ENCODE measurements at places on chromosomes 1 and 21.

DNA sequence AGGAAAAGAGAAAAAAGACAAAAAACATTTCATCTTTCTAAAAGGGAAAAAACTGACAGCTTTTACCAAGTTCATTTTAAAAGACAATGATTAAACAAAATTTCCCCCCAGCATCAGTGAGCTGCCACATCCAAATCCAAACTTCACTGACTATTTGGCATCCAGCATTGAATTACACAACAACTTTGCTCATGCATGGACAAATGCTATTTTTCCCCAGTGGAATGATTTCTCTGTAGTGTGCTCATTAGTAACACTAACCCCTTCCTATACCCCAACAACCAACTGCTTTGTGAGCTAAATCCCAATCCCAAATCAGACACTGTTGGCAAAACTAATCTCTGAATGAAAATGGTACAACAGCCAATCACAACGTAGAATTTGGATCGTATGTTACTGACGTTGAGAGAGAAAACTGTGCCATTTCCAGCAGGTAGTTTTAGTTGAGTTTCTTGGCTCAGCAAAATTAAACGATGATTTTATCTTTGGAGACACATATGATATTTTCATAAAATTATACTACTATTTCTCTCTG lies 37.9 kb downstream of the PIK3R3 start:
- no peak for DNase-seq

DNA sequence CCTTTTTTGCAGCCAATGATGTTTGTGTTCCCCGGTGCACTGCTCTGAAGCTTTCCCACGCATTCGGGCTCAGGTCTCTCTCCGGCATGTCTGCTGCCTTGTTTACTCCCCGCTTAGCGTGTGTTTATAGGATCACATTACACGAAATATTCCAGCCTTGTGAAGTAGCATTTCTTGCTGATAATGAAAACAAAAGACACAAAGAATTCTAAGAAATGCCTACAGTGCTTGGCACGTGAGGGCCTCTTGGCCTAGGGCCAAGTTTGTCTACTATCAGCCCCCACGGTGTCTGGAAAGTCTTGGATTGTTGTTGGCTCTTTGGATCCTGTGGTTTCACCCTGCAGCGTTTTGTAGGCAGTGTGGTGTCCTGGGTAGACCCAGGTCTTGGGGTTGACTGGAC lies 11.2 kb upstream of the GSTM4 start:
- no peak for DNase-seq

- DNase-seq, result no peak
Observed at GRCh38 chr1:98981917-98982513, 22.6 kb downstream of the PLPPR5 start.

DNA sequence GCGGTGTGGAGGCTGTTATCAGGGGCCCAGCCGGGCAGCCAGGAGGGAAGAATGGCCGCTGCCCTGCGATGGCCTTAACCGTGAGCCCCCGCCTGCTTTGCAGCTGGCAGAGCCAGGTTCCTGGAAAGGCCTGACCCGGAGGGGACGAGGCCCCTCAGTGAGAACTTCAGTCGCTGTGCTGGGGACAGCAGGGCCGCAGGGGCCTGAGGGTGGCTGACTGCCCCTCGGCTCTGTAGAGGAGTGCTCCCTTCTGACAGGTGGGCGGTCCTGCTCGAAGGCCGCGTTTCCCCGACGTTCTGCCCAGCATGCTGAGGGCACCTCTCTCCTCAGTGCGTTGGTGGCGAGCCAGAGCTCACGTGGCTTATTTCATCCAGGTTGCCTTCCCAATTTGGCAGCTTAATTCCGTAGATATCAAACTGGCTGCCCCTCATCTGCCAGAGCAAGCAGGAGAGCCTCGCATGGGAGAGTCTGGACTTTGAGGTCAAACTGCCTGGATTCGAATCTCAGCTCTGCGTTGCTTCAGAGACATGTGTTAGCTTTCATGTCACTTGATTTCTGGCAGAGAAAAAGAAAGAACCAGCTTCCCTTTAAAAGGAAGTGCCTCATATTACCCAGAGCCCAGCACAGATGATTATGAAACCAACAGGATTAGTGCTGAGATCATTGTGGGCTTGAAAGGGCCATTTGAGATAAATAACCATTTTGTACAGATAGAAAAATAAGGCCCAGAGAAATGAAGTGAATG lies 239.8 kb downstream of the SDCCAG8 start:
- no peak for DNase-seq

- no peak for DNase-seq
Observed at GRCh38 chr1:77889671-77890070, 1.2 kb downstream of the NEXN start.

DNA sequence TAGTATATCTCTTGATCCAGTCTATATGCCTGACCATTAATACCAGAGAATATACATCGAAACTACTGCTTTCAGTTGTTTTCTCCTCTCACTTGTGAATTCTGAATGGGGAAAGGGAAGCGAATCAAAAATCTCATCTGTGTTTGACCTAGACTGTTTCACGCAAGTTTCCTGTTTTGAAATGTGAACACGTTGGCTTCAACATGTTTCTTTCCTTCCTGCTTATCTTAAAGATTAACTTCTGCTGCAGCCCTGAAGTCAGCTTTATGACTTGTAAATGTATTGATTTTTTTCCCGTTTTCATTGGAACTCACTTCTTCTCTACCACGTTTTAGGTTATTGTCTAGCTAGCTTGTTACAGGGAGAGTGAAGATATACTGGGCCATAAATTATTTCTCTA lies 49.9 kb downstream of the SNX27 start:
- no peak for DNase-seq

GRCh38 chr21:27528697-27529096 lies 561.8 kb upstream of the ADAMTS5 start:
- DNase-seq, result no peak

DNA sequence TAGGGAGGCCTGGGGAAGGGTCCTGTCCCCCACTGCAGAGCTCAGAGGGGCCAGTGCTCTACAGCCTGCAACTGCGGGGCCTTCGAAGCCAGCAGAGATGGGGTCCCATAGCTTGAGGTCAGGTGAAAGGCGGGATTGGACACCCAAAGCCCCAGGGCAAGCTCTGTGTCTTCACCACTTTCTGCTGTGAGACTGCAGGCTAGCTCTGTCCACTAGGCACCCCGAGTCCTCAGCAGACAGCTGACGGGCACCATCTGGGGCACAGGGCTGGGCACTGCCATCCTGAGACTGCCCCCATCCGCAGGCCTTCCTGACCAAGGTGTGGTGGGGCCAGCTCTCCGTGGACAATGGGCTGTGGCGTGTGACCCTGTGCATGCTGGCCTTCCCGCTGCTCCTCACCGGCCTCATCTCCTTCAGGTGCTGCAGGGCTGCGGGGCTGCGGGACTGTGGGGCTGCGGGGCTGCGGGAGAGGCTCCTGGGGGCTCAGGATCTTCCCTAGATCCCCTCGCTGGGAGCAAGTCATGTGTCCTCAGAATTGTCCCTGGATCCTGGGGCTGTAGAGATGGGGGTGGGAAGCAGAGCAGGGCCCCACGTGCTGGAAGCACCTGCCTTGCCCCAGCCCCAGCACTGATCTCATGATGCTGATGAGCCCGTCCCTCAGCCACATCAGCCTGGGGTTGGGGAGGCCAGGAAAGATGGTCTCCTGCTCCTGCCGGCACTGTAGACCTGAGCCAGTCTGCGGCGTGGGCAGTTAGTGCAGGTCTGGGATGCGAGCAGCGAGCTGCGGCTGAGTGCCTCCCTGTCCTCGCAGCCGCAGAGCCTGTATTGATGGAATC lies 46.8 kb downstream of the TRPM2 start:
- no peak for DNase-seq

- no peak for DNase-seq
Observed at GRCh38 chr1:200206761-200207160, 179.3 kb downstream of the NR5A2 start.

DNA sequence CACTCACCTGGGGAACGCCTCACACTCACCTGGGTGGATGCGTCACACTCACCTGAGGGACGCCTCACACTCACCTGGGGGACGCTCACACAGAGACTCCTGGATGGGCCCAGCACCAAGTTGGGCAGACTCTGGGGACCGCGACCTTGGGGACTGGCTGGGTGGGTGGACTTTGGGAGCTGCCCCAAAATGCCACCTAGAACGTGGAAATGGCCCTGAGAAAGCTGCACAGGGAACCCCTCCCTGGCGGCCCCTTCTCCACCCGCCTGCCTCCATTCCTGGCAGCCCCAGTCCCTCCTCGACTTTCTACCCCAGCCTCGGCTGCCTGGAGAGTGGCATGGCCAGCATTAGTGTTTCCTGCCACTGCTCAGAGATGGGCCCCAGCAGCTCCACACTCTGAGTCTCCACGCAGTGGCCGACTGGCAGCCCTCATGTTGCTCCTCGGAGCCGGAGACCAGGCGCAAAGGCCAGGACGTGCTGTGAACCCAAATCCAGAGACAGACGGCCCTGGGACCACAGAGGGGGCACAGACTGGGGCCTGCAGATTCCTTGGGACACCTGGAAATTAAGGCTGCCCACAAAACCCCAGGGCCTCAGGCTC lies 46.5 kb upstream of the ACTRT2 start:
- DNase-seq, result no peak

DNA sequence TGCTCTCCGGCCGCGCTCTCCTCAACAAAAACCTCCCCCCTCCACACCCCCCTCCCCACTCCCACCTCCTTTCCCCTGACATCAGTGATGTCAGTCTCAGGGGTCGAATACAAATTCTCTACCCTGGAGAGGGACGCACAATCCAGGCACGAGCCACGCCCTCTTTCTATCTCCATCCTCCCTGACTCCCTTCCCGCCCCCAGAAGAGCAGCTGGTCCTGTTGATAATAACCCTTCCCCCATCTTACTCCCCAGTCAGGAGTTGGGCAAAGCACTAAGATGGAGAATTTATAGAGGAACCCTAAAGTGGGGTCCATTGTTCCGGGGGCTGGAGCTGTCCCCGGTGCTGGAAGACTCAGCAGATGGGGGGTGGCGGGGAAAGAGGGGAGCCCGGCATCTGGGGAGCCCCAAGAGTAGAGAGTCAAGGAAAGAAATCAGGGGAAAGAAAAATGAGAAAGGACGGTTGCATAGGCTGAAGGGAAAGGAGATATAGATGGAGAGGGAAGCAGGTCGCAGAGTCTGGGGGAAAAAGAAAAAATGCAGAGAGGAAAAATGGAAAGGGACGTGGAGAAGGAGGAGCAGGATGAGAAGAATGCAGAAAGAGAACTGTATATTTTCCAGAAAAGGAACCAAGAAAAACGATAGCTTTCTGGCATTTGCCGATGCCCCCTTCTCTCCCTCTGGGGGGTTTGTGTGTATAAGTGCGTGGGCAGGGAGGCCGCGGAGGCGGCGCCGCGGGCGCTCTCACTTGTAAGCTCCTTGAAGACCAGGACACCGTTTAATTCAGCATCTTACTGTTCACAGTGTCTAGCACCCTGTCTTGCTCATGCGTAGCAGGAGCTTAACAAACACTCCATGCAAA lies at the start of gene CELF3:
Gene CELF3 (minus strand): TSS at position 33 of the 861 bp plus-strand sequence. CDS start 783 bp downstream, outside the sequence.
- DNase-seq, result no peak

- no peak for DNase-seq
Observed at GRCh38 chr1:204837440-204838084, 33.1 kb upstream of the NFASC start.

DNA sequence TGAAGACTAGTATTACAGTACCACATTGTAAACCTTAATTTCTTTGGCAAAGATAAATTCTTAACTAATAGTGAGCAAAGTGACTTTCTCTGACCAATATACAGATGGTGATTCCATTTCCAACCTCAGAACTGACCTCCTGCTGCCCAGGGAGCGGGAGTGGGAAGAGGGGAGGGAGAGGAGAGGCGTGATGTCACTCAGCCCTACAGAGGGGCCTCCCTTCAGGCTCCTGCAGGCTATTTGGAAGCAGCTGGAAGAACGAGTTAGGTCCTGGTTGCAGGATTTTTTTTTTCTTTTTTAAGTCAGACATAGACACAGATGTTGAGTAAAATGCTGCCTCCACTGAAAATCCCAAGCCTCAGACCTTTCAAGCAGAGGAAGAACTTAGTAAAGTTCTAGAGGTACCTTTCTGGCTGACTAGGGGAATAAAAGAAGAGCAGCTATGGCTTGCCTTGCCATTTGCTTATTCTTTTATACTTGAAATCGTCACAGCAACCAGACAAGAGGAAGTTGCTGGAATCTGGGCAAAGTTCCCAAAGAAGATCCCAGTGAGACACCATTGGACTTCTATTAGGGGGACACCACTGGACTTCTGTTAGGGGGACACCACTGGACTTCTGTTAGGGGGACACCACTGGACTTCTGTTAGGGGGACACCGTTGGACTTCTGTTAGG lies 54.5 kb downstream of the EXO1 start:
- no peak for DNase-seq

- DNase-seq, result no peak
Observed at GRCh38 chr1:170678027-170678600, 14.2 kb downstream of the PRRX1 start.

DNA sequence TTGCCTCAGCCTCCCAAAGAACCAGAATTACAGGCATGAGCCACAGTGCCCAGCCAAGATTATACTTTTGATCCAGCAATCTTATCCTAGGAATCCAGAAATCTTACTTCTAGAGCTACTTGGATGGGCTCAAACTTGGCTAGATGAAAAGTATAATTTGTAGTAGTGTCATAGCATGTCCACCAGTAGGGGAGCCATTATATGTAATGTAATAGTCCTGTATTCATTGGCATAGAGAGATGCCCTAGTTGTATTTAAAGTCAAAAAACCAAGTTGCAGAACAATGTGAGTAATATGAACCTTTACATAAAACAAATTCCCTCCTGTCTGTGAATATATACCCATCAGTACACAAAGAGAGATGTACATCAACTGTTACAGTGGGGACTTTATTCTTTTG lies 83.9 kb downstream of the NOS1AP start:
- DNase-seq, result no peak

DNA sequence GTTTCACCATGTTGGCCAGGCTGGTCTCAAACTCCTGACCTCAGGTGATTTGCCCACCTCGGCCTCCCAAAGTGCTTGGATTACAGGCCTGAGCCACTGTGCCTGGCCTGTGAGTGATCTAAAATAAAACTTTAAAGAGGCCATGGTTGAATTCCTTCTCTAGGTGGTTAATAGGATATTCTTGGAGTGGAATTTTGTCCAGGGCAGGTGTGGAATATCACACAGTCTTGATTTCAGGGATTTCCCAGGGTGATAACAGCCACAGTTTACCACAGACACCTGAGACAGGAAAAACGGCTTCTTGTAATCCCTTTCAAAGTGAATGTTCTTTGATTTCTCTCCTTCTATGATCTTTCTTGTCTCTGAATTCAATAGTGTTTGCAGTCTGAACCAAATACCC lies 32.1 kb upstream of the C1orf21 start:
- DNase-seq, result no peak
